Psoas muscle (tissue), 8 donors: ENCODE measurements at places on chromosomes 2 and 18. TPM values are rescaled to one million over a fixed set of nuclear protein-coding genes. Genes with fewer than 3 reads are reported as not detected.

UGT1A5 gene
- polyA plus RNA-seq = not detected

GPR45 gene
- not detected for polyA plus RNA-seq

CNDP1 gene
- polyA plus RNA-seq = not detected

IL36G gene
- polyA plus RNA-seq = not detected

MTCL1 gene
- polyA plus RNA-seq = 3.7 TPM

CACNB4 gene
- polyA plus RNA-seq = 0.17 TPM

SP9 gene
- polyA plus RNA-seq = 0.14 TPM

PHOSPHO2 gene
- polyA plus RNA-seq = 1.9 TPM

TRABD2A gene
- polyA plus RNA-seq = 0.47 TPM

TMEM178A gene
- polyA plus RNA-seq = 0.10 TPM

DPY30 gene
- polyA plus RNA-seq = 76.9 TPM

KCNJ13 gene
- polyA plus RNA-seq = not detected

- no peak for DNase-seq
These were observed 51.1 kb downstream of the RBKS start for GRCh38 chr2:27839022-27839618.

DNA sequence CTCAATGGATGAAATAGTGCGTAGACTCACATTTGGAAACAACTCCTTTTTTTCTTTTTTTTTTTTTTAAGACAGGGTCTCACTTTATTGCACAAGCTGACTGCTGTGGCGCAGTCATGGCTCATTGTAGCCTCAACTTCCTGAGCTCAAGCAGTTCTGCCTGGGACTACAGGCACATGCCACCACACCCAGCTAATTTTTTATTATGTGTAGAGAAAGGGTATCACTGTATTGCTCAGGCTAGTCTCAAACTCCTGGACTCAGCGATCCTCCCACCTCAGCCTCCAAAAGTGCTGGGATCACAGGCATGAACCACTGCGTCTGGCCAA lies 17.4 kb downstream of the HAT1 start:
- DNase-seq = no peak

- DNase-seq = peak; percentile 72
These were observed 26.2 kb downstream of the ADI1 start for GRCh38 chr2:3492951-3493614.

DNA sequence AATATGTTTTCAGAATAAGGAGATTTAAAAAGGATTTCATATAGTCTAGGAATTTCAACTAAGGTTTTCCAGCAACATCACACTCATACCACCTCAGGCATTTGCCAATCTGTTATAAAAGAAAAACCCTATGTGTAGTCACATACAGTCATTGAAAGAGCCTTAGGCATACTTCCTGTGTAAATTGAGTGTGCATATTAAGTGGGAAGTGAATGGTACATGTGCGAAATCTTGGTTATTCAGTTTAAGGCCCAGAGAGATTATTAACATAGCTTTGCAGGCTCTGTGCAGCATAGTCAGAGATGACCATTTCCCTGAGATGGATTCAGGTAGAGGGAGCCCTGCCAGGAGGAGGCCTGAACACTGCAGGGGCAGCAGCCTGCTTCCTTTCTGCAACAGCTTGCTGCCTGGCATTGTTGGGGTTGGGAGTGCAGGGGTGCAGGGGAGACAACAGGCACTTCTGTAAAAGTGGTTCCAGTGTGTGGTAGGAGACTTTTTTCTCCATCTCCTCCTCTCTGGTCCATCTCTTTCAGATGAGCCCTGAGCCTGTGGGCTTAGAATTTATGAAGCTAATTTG lies 100.1 kb upstream of the OSR1 start:
- no peak for DNase-seq

- DNase-seq = no peak
These were observed 435.4 kb downstream of the BCL11A start for GRCh38 chr2:60118061-60118460.

DNA sequence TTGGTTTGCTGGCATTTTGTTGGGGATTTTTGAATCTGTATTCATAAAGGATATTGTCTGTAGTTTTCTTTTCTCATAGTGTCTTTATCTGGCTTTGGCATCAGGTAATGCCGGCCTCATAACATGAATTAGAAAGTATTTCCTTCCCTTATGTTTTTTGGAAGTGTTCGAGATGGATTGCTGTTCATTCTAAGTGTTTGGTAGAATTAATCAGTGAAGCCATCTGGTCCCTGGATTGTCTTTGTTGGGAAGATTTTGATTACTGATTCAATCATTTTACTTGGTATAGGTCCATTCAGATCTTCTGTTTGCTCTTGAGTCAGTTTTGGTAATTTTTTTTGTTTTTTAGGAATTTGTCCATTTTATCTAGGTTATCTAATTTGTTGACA lies 22.3 kb downstream of the KIAA1328 start:
- DNase-seq = no peak

GRCh38 chr2:205177546-205177945 lies 504.8 kb upstream of the NRP2 start:
- DNase-seq = no peak

DNA sequence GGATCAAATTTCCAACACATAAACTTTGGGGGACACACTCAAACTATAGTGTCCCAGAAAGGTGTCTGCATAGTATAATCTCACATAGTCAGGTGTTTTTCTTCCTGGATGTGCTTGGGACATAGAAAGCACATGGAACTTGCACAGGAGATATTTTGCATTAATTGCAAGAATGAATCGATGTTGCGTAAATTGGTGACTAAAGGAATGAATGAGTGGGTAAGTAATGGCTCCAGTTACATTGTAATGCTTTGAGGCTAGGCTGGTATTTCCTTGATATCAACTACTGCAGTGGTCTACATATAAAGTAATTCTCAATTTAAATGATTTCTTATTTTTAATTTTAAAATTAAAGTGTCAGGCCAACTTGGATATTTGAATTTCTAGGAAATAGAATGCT lies 53.4 kb downstream of the SH3RF3 start:
- DNase-seq = no peak

- no peak for DNase-seq
These were observed 7.7 kb downstream of the HK2 start for GRCh38 chr2:74841641-74842040.

DNA sequence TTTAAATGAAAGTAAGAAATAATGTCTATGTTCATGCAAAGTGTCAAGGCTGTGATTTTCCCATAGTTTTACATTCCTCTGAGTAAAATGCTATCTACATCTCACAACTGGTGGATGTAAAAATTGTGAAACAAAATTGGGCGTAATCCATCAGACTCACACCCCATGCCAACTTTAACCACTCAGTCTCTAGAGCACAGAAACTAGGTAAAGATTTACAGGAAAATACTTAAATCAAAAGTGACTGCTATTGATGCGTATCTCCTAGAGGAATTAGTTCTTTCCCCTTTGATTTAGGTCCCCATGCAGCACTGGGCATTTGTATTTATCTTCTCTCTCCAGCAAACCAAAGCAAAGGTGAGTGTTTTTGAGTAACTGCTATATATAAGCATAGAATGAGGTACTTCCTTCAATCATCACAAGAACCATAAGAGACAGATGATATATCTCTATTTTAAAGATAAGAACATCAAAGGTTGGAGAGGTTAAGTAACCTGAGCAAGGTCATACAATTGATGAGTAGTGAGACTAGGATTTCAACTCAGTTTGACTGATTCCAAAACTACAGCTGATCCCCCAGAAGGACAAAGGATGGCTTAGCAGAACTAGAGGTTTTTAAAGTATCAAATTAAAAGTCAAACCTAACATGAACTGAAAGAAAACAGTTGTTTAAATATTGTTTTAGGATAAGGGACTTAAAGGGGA lies 594.0 kb upstream of the ACVR2A start:
- DNase-seq = no peak

GRCh38 chr2:16152071-16152927 lies 211.9 kb downstream of the MYCN start:
- no peak for DNase-seq

- DNase-seq = no peak
These were observed 40.1 kb downstream of the AMER3 start for GRCh38 chr2:130795431-130795830.

- no peak for DNase-seq
These were observed 789 bp upstream of the COX7A2L start for GRCh38 chr2:42361728-42362283.

- DNase-seq = no peak
These were observed 46.6 kb downstream of the RRM2 start for GRCh38 chr2:10169053-10169578.

DNA sequence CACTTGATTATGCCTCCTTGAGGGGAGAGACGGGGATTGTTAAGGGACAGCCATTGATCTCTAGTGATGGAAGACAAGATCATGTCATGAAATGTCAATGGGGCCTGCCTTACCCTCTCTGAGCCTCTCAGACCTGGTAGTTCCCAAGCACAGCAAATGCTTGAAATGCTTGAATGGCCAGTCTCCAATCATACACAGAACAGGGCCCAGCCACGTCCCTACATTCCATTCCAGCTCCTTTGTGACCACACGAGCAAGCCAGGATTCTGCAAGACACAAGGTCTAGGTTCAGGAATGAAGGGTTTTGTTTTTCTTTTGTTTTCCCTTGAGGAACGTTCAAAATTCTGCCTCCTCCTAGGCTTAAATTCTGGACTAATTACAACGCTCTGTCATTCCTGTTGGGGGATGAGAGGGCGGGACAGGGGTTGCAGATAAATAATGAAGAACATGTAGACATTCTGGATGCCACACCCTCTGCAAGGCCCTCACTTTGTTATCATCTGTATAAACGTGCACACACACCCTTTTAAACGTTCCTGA lies 98.1 kb upstream of the YPEL5 start:
- no peak for DNase-seq

- DNase-seq = no peak
These were observed 72.4 kb downstream of the TGOLN2 start for GRCh38 chr2:85255456-85255812.

- no peak for DNase-seq
These were observed 118.7 kb downstream of the NUP35 start for GRCh38 chr2:183242937-183243336.

- DNase-seq = no peak
These were observed 59.1 kb downstream of the FRZB start for GRCh38 chr2:182807319-182807718.

DNA sequence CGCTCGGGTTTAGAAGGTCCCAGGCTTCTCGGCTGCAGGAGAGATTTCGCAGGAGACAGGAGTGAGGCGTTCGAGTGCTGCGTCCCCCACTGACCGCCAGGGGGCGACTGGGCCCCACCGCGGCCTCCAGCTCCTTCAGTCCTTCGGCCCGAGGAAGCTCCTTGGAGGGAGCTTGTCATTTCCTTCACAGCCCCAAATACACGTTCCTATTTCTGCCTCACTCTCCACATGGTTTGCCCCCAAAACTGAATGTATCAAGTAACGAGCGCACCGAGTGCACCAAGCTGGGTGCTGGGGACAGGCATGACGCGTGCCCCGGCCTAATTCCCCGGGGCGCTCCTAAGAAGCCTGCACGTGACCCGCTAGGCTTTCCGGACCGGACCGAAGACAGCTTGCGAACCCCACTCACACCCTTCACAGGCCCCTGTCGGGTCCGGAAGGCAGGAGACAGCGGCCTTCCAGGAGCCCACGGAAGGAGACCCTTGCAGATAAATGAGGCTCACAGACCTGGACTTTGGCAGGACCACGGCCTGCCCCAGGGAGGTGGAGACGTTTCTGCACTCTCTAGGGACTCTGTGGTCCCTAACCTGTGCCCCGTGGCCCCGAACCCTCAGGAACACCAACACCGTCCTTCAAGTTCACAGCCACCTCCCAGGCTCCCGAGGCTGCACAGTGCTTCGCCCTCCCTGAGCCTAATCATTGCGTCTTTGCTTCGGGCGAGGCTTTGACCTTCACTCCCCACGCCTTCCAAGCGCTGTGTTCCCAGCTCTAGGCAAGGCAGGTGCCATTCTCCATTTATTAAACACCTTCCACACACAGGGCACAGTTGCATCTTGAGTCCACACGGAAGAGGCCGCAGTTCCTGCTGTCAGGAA lies 13.0 kb upstream of the FAHD2A start:
- DNase-seq = peak; percentile 78

GRCh38 chr18:68848242-68848641 lies 50.4 kb downstream of the CCDC102B start:
- DNase-seq = no peak

- no peak for DNase-seq
These were observed 2111.5 kb upstream of the PIK3C3 start for GRCh38 chr18:39843546-39843945.

DNA sequence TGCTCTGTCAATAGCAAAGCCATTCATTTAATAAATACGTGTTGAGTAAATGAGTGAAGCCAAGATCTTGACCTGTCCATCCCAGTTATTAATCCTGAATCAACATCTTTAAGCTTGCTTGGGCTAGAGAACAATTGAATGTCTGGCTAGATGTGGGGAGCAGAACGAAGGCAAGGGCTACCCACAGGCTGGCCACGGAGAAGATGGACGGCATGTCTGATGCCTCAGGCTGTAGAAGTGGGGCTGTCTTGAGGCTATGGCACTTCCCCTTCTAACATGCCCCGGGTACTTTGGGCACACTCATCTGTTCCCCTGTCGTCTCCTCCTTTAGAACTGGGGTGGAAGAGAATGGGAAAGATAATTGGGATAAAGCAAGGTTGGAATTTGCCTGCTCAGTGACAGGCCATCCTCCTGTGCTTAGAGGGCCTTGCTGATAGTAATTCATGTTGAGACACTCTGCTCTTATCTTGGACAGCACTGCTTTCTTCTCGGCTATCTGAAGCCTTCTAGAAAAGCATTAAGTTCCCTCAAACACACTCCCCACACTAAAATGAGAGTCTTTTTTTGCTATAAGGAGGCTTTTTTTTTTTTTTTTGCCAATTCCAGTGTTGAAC lies 225.7 kb downstream of the MREG start:
- DNase-seq = no peak

DNA sequence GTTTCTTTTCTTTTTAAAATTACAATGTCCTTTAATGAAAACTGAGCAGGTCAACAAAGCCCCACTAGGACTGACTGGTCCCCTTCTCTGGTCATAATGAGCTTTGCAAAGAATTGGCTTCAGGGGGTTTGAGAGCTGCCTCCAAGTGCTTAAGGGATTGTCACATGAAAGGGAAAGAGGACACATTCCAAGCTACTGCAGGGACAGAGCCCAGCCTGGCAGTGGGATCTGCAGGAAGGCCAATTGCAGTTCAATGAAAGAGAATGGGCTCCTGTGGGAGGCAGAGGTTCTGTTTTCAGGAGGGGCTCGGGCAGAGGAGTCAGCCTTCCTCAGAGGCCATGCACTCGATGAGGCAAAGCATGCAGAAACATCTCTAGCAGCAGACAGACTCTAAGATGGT lies 84.1 kb upstream of the ACKR3 start:
- no peak for DNase-seq

- DNase-seq = no peak
These were observed 89.7 kb upstream of the GCFC2 start for GRCh38 chr2:75800456-75800855.

GRCh38 chr2:238096311-238097011 lies 3.7 kb upstream of the ESPNL start:
- peak; percentile 42 for DNase-seq

DNA sequence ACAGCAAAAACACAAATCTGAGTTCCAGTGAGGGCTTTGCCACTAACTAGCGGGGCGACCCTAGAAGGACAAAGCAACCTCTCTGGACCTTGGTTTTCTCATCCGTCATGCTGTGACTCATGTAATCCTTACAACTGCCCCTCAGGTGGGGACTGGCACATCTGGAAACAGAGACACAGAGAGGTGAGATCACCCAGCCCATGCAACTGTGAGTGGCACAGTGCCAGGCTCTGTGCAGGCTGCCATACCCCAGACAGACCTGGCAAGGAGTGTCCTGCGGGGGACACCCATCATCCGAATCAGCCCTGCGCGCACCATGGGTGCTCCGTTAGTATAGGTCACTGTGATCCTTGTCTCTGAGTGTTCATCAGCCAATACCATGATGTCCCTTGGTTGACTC lies 198.3 kb downstream of the SMAD7 start:
- peak; percentile 44 for DNase-seq
